ENCODE measurements at places on chromosomes 5 and 9.

- DNase-seq = no peak
These were observed 80.4 kb upstream of the MARCHF11 start for GRCh38 chr5:16260000-16260399.

- no peak for DNase-seq
These were observed 170.9 kb upstream of the WWC1 start for GRCh38 chr5:168120401-168121137.

DNA sequence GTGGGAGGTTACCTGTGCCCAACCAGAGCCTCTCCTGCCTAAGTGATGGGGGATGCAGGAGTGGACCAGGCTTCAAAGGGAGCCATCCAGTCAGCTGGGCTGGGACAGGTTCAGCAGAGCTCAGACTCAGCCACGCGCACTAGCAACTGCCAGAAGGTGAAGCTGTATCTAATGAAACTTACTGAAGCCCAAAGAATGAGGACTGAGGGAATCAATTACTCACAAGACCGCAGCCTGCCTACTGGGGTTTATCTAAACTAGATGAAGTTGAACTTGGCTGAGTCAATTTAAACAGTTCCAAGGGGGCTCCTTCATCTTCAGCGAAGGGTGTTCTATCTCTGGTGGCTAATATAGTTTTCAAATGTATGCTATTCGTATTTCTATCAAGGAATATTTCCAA, 11.4 kb downstream of the HAND1 start:
- DNase-seq = no peak

GRCh38 chr9:120480707-120481106, 99.3 kb downstream of the CDK5RAP2 start:
- peak; percentile 19 for DNase-seq

GRCh38 chr9:37564916-37565315, 11.3 kb downstream of the FBXO10 start:
- no peak for DNase-seq

DNA sequence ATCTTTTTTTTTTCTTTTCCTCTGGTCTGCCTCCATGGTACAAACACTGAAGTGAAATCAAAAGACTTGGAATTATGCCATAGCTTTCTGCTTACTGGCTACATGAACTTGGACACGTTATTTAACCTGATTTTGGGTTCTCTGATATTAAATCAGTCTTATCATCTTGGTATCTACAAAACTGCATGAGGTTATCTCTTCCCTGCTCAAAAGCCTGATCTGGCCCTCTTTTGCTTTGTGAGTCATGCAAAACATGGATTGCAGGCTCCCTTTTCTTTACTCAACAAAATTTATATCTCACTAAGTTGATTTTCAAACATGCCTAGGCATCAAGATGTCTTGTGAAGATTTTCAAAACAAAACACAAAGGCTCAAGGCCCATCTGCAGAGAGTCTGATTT, 45.9 kb upstream of the FST start:
- DNase-seq = peak; percentile 36

DNA sequence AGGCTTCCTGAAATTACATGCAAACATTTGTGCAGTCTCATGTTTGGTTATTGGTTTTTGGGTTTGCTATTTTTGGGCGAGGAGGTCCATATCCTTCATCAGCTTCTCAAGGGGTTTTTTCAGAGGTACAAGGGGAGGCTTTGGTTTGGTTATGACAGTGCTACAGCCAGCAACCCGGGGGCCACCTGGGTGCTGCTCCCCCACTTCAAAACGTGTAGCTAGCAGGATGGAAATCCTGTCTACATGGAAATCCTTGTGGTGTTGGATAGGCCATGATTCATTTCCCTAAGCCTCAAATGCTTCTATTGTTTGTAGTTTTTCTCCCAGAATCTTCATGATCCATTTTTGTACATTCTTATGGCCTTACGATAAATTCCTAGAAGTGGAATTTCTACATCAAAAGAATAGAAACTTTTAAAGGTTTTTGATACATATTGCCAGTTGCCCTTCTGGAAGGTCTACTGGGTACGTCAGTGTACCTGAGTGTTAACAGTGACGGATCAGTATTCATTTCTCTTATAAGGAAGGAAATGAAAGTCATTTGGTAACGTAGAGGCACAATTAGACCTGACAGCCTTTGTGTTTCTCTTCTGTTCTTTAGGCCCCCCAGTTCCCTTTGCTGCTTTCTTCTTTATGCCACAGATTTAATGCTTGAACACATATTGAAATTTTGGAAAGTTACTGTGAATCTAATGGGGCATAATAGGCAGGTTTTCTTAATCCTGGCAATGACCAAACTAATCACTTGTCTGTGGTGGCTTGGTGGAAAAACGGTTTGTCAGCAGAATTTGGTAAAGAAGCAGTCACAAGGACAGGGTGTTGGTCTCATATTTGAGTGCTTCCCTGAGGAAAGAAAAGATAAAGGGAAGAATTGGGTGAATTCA, 69.7 kb upstream of the ABL1 start:
- DNase-seq = peak; percentile 46

DNA sequence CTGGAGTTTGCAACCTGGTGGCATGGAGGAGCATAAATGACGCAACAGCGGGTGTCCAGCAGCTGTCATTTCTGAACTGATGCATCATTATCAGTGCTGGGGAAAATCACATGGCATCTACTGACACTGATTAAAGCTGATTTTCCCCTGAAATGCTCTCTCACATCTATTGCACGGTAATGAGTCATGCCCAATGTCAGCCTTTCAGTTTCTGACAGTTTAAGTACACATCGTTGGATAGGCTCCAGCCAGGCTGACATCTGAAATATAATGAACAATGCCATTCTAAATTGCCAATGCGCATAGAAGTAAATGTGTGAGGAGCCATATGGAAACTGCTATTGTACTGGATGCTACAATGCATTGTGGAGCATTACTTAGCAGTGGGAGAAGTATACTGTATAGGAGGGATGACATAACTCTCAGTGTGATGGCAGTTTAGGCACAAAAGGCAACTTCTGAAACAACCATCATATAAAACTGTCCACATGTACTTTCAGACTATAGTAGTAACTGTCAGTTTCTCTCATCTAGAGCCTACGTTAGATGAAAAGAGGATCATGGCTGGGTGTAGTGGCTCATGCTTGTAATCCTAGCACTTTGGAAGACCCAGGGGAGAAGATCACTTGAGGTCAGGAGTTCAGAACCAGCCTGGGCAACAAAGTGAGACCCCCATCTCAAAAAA, 389.3 kb upstream of the DMAC1 start:
- no peak for DNase-seq

DNA sequence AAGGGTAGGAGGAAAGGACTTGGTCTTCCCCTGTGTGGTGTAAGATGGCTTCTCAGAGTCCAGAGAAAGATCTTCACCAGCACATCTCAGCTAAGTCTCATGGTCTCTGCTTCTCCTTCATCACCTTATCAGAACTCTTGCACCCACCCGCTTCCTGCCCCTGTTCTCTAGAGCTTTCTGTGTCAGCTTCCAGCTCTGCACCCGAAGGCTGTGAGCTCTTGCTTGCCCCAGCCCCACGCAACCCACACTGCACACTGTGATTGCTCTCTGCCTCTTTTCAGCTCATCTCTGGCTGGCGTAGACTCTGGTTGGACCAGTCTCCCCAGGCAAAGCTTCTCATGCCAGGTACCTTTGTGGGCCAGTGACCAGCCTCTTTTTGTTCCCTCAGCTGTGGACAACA, 93.2 kb upstream of the RAPGEF1 start:
- no peak for DNase-seq

DNA sequence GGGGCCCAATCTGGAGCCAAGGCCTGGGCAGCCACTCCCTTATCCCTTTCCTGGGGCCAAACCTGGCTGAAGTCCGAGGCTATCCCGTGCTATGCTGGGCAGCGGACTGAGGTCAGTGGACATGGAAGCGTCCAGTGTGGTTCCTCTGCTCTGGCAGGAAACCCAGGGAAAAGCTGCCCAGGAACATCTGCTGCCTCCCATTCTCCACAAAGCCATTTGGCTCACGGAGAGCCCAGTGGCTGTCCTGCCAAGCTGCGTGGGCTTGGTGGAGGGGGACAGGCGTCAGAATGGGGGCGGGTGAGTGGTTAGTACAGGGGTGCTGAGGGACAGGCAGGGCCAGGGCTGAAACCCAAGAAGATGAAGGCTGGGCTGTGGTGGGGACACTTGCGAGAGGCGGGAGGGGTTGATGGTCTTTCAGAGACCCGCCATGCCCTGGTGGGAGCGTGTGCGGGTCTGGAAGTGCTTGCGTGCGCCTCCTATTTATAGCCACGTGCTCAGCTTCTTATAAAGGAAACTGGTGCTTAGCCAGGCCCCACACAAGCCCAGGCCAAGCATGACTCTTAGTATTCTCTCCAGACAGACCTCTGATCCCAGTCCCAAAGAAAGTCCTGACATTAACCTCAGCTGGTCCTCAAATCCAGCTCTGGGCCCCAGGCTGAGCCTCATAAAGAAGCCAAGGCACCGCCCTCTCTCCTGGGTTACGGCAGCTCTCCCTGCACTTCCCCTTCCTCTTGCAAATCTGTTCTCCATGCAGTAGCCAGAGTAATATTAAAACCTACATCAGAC, 9.4 kb upstream of the SLC6A7 start:
- DNase-seq = no peak

GRCh38 chr5:1497242-1497777, 26.4 kb downstream of the LPCAT1 start:
- no peak for DNase-seq

DNA sequence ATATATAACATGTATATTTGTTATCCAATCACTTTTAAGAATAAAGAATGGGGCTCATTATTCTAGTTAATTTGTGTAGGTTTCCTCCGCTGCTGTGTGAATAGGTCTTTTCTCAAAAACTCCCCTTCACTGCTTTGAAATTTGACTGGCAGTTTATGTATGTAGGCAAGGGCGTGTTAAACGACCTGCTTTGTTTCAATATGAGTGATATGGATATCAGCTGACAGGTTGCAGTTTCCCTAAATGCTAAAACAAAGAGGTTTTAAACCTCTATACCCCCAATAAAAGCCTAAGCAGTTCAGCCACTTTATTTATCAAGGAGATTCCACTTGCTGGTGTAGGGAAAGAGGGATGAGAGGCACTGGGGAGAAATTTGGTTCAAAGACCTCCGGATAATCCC, 159.6 kb downstream of the TMEM167A start:
- DNase-seq = no peak

DNA sequence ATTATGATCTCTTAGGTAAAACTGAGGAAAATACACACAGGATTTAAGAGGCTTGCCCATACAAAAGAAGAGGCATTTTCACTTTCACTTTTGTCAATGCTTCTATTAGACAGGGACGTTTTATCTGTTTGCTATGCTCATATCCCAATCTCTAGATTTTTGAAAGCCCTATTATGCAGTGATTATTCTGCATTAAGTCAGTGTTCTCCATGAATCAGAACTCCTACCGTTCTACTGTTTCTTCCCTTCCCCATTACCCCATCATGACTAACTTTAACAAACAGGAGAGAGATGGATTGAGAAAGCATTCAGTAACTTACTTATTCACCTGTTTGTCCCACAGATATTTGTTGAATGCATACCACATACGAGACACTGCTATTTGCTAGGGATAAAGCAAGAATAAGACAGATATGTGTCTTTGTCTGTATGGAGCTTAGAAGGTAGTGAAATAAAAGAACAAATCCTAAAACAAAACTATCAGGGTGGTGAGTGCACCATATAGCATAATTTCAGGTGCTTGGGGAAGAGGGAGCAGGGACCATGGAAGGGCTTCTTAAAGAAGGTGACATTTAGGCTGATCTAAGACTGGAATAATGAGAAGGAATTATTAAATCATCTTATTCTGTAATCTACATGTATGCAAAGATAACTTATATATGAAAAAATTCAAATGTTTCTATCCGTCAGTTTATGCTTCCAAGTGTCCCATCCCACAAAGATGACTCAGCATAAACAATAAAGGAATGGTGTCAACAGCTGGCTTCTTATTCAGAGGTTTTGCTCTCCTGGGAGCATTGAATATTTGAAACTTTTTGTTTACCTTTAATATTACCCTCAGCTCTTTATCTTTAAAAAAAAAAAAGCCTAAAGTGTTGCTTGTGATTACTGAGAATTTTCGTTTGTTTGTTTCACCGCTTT, 328.1 kb downstream of the HINT1 start:
- DNase-seq = peak; percentile 1

- no peak for DNase-seq
These were observed 21.4 kb upstream of the PITX1 start for GRCh38 chr5:135055396-135055795.

- no peak for DNase-seq
These were observed 111.0 kb upstream of the IL7R start for GRCh38 chr5:35745660-35746059.

DNA sequence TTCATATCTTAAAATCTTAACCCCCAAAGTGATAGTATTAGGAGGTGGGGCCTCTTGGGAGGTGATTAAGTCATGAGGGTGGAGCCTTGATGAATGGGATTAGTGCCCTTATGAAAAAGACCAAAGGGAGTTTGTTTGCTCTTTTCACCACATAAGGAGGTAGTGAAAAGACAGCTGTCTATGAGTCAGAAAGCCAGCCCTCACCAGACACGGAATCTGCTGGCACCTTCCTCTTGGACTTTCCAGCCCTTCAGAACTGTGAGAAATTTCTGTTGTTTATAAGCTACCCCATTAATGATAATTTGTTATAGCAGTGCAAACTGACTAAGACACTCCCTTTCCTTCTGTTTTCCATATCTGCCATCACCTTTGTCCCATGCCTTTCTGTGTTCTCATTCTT, 20.8 kb downstream of the IFNB1 start:
- peak; percentile 45 for DNase-seq

- DNase-seq = peak; percentile 74
These were observed 29.1 kb downstream of the TSPAN17 start for GRCh38 chr5:176676361-176676824.

DNA sequence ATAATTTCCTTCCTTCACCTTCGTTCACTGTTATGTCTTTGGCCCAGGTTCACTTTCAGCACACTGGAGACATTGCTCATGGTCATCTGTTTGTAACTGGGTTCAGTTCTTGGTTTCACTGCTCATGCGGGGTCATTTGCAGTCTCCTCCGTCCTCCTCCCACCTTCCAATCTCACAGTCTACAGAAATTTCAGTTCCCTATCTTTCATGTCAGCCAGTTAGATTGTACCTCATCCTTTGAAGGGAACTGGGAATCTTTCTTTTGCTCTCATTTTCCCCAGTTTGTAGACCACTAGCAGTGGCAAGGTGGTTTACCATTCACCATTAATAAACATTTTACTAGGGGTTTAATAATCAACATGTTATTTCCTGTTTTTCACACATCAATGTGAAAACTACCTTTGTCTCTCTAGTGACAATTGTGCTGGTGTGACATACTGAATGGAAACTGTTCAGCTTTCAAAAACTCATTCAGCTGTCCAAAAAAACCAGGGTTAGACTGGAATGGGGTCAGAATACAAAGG, 100.9 kb upstream of the IL6ST start:
- no peak for DNase-seq

GRCh38 chr5:32526810-32527209, 58.5 kb upstream of the SUB1 start:
- DNase-seq = no peak

- peak; percentile 6 for DNase-seq
These were observed 75.3 kb upstream of the PJA2 start for GRCh38 chr5:109485030-109485429.

DNA sequence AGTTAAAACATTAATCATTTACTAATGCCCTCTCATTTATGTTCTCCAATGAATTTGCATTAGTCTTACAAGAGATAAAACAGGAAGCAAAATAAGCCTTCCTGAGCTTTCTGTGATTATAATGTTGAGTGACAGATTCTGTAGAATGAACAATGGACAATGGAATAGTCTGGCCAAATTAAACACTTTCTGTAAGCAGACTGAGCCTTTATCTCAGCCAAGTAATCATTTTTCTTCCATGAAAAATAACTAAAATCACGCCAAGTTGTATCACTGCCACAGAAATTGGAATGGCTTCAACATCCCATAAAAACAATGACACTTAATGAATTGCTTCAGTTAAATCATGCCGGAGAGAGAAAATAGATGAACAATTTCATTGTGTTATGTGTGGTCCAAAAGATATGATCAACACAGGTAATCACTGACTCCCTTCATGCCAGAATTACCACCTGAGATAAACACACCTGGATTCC, 63.0 kb downstream of the TSSK1B start:
- no peak for DNase-seq
